CD4-positive, alpha-beta T cell (primary cell): ENCODE measurements at places on chromosomes 1 and 21. TPM values are rescaled to one million over a fixed set of nuclear protein-coding genes. Genes with fewer than 3 reads are reported as not detected.

The PGBD5 gene
- not detected for total RNA-seq

The PALMD gene
- total RNA-seq, result not detected

The HENMT1 gene
- 8.2 TPM for total RNA-seq

GRCh38 chr1:31978843-31979400, 34.7 kb upstream of the KHDRBS1 start:
- DNase-seq, result no peak

- DNase-seq, result no peak
Measured at GRCh38 chr1:181643631-181644030, 160.3 kb downstream of the CACNA1E start.

DNA sequence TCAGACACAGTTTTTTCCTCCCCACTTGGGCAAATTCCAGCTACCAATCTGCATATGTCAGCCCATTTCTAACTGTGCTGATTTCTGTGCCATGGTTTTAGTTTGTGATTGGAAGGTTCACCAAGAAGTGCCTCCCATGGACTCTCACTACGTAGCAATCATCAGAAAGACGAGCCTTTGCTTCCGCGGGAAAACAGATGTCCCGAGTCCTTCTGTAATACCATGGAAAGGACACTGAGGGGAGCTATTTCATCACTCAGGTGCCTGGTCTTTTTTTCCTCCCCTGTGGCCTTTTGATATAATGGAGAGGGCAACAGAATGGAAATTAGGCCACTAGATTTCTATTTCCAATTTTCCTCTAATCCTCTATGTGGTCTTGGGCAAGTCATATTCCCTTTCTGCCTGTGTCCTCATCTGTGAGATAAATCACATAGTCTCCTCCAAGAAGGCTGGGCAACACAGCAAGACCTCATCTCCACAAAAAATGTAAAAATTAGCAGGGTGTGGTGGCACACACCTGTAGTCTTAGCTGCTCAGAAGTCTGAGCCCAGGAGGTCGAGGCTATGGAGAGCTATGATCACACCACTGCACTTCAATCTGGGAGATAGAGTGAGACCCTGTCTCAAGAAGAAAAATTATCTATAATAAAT, 24.8 kb downstream of the LEMD1 start:
- peak; percentile 65 for DNase-seq

GRCh38 chr1:178098262-178098661, 4.4 kb downstream of the RASAL2 start:
- DNase-seq, result no peak
